Renal pelvis (tissue), 12 donors: ENCODE measurements at places on chromosomes 6 and 20. TPM values are rescaled to one million over a fixed set of nuclear protein-coding genes. Genes with fewer than 3 reads are reported as not detected.

The ZNF831 gene
- polyA plus RNA-seq = 0.09 TPM

The CST2 gene
- polyA plus RNA-seq = not detected

DNA sequence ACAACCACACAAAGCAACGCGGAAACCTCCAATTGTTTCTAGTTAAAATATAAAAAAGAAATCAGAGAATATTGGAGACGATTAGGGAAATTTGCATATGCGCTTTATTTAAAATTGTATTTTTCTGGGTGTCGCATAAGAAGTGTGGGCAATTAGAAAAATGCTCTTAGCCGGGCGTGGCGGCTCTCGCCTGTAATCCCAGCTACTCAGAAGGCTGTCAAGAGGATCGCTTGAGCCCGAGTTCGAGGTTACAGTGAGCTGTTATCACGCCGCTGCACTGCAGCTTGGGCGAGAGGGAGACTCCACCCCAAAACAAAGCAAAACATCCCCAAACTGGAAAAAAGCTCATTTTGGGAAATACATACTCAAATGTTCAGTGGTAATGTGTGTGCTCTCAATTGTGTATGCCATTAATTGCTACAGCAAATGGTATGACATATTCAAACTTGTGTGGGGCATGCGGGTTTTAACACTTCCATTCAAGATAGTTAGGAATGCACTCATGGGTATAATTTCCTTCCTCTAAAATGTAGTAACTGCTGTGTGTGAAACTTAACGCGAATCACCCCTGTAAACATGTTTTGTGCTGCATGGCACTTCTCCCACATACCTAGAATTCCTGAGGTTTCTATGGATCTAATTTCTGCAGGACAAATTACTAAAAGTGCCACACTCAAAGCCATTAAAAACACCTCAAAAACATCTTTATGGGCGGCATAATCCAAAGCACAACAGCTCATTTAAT lies 54.7 kb upstream of the HFE start:
- no peak for DNase-seq

GRCh38 chr20:43009532-43009931 lies 180.2 kb downstream of the PTPRT start:
- DNase-seq = no peak

The HLA-DQB2 gene
- polyA plus RNA-seq = 2.0 TPM

DNA sequence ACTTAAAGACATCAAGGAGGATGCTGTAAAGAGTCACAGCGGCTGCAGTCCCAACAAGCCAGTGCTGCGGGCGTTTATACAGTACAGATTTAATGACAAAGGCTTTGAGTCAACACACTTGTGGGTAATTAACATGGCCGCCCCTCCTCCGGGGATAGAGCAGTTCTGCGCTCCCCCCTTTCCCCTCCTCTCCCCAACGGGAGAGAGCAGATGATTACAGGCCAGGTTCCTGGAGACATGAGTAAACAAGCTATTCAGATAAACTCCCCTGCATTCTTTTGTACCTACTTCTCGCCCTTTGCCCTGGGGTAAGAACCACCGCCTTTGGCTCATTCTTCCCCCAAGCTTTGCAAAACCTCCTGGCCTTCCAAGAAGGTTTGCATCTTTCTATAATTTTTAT lies 23.6 kb upstream of the FABP7 start:
- DNase-seq = no peak

The OPRM1 gene
- 0.12 TPM for polyA plus RNA-seq

DNA sequence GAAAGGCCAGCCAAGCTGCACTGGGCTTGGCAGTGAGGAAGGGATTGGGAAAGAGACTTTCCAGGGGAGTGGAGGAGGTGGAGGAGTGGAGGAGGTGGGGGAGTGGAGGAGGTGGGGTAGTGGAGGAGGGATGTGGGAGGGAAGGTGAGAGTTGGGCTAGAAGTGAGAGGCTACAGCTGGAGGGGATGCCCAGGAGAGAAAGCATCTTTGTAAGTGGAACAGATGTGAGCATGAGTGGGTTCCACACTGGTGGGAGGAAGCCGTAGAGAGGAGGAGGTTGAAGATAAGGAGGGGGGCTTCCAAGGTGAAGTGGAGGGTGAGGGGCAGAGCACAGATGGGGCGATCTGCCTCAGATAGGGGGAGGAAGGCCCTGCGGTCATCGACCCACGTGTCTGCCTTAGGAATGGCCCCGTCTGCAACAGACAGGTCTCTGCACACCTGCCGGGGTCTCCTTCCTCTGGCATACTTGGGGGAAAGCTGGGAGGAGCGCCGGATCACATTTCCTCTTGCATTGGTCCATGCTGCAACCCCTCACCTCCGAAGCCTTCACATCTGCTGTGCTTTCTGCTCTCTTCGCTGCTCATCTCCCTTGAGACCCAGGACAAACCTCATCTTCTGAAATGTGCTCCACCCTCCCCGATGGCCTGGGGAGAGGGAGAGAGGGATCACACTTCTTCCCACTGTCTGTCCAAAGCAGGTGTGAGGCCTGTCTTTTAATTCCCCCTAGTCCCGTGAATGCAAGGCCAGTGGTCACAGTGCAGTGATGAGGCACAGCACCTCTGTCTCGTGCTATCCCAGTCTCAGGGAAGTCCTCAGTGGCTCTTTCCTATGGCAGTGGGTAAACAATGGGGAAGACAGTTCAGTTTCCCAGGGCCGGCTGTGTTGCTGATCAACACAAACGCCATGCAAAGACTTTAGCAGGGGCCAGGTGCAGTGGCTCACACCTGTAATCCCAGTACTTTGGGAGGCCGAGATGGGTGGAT lies 48.6 kb upstream of the SNX9 start:
- no peak for DNase-seq

- no peak for DNase-seq
Observed at GRCh38 chr20:36177716-36178115, 23.2 kb downstream of the EPB41L1 start.

The RXRB gene
- polyA plus RNA-seq = 67.5 TPM

DNA sequence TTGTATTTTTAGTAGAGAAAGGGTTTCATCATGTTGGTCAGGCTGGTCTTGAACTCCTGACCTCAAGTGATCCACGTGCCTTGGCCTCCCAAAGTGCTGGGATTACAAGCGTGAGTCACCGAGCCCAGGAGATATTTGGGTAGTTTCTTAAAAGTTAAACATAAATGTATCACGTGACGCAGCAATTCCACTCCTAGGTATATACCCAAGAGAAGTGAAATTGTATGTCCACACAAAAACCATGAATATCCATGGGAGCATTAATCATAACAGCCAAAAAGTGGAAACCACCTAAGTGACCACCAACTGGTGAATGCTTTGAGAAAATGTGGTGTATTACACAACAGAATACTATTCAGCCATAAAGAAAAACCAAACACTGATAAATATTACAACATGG lies 164.8 kb downstream of the MRPL14 start:
- DNase-seq = no peak

- DNase-seq = no peak
Observed at GRCh38 chr20:49624317-49624716, 56.4 kb upstream of the PTGIS start.

- DNase-seq = no peak
Observed at GRCh38 chr20:6829510-6830116, 62.1 kb downstream of the BMP2 start.

The C6orf15 gene
- not detected for polyA plus RNA-seq

- no peak for DNase-seq
Observed at GRCh38 chr6:71486461-71486860, 197.8 kb downstream of the OGFRL1 start.

GRCh38 chr20:8667306-8667705 lies 401.6 kb upstream of the PLCB4 start:
- DNase-seq = no peak

- no peak for DNase-seq
Observed at GRCh38 chr20:41178904-41179432, 41.6 kb downstream of the PLCG1 start.

The RBM24 gene
- 0.37 TPM for polyA plus RNA-seq

DNA sequence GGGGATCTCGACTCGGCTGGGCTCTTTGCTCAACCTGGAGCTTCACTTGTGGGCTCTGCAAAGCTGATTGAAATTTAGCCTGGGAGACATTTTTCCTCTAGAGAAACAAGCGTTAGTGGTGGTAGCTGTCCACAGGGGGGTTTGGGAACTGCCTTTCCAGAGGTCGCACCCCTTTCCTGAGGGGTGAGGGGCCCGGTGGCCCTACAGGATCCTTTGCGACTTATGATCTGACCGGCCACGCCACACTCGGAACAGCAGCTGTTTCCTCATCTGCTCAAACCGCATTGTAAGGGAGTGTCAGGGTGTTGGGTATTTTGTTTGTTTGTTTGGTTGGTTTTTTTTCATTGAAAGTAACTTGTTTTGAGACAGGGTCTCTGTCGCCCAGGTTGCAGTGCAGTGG lies 21.0 kb downstream of the PNLDC1 start:
- DNase-seq = no peak

DNA sequence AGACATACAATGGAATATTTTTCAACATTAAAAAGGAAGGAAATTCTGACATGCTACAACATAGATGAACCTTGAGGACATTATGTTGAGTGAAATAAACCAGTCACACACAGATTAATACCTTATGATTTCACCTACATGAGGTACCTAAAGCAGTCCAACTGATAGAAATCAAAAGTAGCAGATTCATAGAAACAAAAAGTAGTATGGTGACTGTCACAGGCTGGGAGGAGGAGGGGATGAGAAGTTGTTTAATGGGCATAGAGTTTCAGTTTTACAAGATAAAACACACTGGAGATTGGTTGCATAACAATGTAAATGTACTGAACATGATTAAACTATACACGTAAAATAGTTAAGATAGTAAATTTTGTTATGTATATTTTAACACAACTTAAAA lies 48.5 kb upstream of the OLIG3 start:
- no peak for DNase-seq

DNA sequence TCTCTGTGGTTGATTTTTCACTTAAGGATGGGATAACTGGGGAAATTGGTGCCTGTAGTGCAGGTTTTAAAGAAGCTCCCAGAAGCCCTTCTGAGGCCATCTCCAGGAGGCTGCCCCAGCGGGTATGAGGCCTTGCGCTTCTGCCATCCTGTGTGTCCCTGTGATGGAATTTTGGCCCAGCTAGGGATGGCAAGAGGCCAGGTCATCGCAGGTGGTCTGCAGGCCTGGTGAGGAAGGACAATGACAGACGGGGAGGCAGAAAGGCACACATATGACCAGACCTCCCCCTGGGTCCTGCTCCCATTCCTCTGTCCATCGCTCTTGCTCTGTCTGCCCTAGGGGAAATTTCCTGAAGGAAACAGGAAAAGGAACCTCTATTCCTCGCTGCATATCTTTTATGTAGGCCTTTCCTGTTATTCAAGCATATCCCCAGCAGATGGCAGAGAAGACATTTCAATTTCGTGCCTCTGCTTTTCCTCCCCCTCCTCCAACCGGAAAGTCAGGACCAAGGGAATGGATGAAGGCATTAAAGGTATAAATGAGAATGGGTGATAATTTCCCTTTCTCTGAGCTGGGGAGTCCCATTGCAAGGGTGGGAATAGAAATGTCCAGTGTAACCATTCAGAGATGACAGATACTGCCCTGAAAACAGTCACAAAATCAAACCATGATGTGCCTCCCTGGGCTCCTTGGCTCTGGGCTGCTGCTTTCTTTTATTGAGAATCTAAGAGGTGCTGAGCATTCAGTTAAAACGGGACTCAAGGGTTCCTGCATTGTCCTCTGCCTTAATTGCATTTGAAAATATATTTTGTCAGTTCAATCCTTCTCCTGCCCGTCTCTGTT lies 17.6 kb upstream of the HLA-F start:
- DNase-seq = no peak

The CALHM4 gene
- polyA plus RNA-seq = 0.43 TPM

GRCh38 chr20:41650231-41650948 lies 32.2 kb upstream of the CHD6 start:
- DNase-seq = no peak

DNA sequence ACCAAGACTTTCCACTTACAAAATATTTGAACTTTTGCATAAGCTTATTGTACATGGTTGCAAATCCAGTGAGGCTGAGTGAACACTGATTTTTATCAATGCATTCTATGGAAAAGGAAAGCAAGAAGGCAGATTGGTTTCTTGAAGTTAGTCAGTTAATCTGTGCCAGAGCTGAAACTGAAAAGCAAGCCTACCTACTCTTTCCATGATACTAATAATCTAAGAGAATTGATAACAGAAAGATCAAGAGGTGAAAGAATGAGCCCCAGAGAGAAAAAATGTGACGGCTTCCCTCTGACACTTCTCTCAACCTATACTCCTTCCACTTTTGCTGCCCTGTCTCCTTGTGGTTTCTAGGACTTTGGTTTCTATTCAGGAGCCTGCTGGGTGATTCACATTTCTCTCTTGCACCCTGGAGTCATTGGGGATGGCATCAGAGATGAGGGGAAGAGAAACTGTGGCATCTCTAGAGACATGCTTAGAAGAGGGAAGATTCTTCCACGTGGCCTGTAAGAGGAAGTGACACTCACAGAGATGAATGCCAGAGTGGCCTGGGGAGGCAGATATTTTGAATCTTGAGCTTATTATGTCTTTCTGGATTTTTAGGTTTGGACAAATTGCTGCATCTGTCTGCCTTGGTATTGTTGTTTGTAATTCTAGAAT lies 158.6 kb upstream of the RIMS1 start:
- no peak for DNase-seq

- no peak for DNase-seq
Observed at GRCh38 chr6:161130541-161130940, 139.0 kb downstream of the MAP3K4 start.

- no peak for DNase-seq
Observed at GRCh38 chr6:117477988-117478852, 4.3 kb upstream of the DCBLD1 start.

DNA sequence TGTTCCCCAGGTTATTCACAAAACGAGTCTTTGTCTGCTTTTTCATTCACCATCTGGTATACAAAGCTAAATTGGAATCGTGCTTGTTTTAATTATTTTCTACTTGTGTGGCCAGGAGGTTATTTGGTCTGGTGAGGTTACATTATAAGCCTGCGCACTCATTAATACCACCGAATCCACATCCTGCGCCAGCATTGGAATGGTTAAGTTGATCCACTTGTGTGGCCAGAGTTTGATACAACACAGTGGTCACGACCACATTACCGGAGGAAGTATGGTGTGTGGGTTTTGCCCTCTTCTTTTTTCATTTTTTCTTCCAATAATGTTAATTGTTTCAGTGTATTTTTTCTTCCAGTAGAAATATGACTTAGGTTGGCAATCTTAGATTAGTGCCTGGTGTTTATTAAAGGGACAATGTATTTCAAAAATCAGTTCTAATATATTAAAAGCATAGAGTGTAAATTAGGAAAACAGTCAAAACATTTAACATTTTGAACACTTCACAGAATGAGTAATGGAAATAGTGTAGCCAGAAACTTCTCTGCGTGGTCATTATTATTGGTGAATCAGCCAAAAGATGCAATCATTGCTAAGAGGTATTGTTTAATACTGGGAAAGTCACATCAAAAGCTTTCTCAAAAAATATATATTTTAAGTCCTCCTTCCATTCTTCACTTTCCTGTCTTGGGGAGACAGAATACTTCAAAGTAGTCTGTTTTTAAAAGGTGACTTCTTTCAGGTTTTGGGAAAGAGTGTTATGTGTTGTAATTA lies 84.5 kb downstream of the JARID2 start:
- no peak for DNase-seq

GRCh38 chr20:60142587-60142986 lies 184.4 kb downstream of the CDH26 start:
- no peak for DNase-seq

The MOG gene
- polyA plus RNA-seq = not detected
